ENCODE measurements at places on chromosomes 6 and 20.

DNA sequence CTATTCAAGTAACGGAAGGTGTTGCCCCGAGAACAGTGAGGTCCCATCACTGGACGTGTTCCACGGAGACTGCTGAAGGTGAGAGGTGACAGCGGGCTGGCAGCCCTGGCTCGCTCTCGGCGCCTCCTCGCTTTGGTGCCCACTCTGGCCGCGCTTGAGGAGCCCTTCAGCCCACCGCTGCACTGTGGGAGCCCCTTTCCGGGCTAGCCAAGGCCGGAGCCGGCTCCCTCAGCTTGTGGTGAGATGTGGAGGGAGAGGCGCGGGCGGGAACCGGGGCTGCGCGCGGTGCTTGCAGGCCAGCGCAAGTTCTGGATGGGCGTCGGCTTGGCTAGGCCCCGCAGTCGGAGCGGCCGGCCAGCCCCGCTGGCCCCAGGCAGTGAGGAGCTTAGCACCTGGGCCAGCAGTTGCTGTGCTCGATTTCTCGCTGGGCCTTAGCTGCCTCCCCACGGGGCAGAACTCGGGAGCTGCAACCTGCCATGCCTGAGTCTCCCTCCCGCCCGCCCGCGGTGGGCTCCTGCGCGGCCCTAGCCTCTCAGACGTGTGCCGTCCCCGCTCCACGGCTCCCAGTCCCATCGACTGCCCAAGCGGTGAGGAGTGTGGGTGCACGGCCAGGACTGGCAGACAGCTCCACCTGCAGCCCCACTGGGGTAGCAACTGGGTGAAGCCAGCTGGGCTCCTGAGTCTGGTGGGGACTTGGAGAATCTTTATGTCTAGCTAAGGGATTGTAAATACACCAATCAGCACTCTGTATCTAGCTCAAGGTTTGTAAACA lies 77.6 kb downstream of the RNF182 start:
- no peak for DNase-seq

- DNase-seq = no peak
Measured at GRCh38 chr20:44835661-44836221, 25.4 kb upstream of the RIMS4 start.

- DNase-seq = no peak
Measured at GRCh38 chr20:54112221-54112884, 42.0 kb upstream of the BCAS1 start.

DNA sequence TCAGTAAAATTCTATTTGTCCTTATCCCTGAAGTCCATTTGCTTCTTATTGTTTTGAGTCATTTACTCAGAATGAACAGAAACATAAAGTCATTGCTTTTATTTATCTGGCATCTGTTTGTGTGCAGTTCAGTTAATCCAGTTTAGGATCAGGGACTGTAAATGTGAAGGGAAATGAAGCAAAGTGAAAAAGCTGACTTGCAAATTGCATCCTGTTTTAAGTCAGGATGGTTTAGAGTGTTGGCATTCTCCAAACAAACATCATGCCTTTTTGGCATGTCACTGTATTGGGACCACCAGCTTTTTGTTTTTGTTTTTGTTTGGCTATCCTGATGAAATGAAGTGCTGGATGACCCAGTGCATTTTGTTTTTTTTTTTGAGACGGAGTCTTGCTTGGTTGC lies 100.2 kb upstream of the CLDN20 start:
- no peak for DNase-seq

GRCh38 chr6:64290867-64291266 lies 655.3 kb downstream of the PHF3 start:
- no peak for DNase-seq

GRCh38 chr6:128979071-128979470 lies 96.1 kb downstream of the LAMA2 start:
- DNase-seq = no peak

DNA sequence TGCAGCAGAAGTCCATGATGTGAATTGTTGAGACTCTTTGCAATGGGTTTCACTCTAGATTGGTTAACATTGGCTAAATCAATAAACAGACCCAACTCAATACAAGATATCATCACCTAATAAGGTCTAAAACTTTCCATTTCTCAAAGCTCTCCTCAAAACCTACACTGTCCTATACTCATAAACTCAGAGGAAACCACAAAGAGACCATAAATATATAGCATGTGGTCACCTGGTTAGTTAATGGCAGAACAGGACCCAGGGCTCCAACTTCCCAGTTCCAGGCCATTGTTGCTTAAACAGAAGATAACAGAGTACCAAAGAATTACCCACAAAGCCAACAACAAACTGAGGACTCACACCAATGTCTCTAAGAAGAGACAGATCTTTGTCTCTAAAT lies 12.0 kb downstream of the RTN4IP1 start:
- no peak for DNase-seq

DNA sequence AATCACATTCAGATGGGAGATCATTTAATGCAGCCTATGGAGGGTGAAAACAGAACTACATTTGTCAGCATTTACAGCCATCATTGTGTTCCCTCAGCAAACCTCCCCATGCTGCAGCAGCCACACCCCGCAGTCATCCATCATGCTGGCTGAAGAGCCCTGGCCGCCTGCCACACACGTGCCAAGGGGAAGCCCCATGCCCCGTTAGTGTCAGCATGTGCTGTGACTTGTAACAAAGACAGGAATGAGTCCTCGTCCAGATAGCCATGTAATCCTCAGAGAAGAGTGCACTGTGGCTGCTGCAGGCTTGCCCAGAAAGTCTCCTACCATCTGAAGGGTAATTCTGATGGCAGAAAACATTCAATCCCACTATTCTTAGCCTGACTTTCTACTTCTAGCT lies 1097.8 kb downstream of the KIF16B start:
- DNase-seq = peak; percentile 94

- peak; percentile 77 for DNase-seq
Measured at GRCh38 chr6:44058617-44059358, 68.5 kb downstream of the MRPL14 start.

- no peak for DNase-seq
Measured at GRCh38 chr6:77332915-77333623, 130.2 kb downstream of the HTR1B start.

DNA sequence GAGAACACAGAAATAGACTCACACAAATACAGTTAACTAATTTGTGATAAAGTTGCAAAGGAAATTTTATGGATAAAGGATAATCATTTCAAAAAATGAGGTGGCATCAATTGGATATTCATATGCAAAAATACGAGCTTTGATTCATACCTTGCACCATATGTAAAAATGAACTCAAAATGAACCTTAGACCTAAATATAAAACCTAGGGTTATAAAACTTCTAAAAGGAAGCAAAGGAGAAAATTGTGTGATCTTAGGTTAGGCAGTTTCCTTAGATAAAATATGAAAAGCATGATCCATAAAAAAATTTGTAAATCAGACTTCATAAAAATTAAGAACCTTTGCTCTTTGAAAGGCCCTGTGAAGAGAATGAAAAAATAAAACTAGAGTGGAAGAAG lies 85.5 kb downstream of the F13A1 start:
- DNase-seq = no peak

GRCh38 chr6:43459535-43459934 lies 4.2 kb upstream of the DLK2 start:
- DNase-seq = no peak

DNA sequence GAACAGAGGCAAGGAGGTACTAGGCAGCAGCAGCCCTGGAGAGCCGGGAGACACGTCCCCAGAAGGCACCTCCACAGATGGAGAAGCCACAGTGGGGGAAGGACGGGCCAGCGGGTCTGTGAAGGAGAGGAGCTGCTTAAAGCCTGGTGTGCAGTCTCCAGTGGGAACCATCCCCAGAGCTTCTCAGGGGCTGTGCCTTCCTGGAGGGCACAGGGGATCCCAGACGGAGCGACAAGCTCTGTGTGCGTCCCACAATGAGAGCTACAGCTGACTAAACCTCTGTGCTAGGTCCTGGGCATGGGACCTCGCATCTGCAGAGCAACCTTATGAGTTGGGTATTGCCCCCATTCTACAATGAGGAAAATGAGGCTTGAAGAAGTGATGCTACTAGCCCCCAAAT lies 50.7 kb downstream of the EZR start:
- no peak for DNase-seq

DNA sequence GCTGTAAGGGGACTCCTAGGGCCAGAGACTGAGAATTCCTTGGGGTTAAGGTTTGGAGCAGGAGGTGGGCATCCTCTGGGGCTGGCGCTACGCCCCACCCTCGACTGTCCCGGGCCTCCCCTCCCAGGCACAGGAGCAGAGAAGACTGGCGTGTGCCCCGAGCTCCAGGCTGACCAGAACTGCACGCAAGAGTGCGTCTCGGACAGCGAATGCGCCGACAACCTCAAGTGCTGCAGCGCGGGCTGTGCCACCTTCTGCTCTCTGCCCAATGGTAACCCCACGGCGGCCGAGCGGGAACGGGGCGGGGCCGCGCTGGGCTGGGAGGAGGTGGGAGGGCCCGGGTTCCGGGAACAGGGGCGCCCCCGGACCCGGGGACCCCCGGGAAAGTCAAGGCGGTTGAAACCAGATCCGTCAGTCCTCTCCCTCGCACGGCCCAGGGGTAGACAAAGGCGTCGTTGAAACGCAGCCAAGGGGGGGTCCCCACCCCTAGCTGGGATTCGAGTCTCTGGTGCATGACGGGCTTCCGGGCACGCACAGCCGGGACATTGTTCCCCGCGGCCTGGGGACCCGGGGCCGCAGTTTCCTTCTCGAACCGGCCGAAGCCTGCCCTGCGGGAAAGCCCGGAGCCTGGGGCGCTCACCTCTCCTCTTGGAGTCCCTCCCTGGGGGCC lies 844 bp downstream of the WFDC2 start:
- peak; percentile 59 for DNase-seq

GRCh38 chr6:37700620-37700973 lies 2.9 kb upstream of the MDGA1 start:
- DNase-seq = no peak

DNA sequence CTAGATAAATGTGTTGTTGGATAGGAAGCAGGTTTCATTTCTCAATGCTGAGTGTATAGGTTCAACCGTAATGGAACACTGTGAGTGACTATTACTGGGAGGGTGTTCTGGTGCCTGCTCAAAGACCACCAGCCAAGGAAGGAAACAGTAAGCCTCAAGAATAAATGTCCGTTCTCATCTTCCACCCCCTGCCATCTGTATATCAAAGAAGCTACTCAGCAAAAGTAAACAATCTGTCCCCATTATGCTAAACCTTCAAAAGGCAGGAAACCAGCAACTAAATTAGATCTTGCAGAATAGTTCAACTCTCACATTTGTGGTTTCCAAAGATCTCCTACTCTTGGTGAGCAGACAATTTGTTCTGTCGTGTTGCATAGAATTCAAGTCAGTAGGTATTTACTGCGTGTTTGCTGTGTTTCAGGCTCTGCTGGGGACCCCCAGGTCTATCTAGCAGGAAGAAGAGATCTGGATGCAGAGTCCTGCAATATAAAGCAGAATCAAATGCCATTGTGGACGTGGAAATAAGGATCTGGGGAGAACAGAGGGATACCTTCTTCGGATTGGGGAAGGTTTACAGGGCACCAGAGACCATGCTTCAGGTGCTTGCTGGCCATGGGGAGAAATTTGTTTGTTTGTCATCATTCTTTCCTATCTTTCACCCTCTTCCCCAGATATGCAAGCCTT lies 87.3 kb downstream of the SCML4 start:
- no peak for DNase-seq

DNA sequence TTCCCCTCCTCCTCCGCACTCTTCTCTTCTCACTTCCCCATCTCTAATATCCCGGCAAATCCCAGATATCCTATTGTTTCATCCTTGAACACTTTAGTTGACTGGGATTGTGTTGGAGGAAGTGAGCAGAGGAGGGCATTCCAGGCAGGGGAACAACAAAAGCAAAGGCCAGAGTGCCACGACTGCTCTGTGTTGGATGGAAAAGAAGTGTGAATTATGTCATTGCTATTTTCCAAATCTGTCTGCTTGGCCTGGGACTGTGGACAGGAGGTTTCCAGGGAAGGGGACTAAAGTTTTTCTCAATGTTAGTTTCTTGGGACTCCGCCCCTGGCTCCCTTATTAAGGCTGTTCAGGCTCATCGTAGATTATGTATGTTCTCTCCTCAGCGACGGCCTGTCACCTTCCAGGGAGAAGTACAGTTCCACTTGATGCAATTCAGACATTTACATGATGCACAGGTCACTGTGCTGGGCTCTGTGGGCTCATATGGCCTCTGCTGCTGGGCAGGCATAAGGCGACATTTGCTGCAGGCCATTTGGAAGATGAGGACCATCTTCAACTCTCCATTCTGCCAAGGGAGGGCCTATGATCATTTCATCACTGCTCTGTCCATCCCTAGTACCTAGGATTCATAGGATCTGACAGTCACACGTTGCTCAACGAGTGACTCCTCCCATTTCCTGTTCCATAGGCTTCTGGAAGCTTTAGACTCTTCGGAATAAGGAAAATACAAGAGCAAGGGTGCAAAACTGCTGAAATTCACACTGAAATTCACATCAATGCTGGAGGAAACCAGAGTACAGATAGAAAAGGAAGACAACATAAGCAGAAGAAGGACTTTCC lies 99.1 kb upstream of the KCNK16 start:
- no peak for DNase-seq

DNA sequence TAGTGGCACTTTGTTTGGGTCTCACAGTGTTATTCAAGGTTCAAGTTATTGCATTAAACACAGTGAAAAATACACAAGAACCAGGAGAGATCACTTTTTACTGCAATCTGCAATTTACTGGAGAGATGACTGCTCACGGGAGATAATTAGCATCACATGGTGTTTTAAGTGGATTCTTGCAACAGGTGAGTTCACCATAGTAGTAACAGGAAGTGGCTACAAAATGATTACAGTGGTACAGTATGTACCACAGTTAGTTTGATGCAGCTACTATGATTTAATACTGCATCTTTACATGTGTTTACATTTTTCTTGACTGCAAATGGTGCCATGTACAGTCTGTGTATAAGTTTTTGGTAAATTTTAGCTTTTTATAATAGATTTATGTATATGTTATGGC lies 96.5 kb upstream of the SCP2D1 start:
- no peak for DNase-seq

DNA sequence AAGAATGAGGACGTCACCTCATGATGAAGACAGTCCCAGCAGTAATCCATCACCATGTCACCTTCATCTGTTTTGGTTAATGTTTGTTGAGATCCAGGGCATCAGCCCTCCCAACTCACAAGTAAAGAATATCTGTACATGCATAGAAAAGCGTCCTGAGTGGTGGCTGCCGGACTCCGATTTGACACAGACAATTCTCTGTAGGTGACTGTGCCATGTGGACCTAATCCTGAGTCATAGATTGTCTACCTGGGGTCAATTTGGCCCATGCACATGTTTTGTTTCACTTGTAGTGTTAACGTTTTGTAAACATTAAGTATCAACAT lies 168.4 kb upstream of the UST start:
- no peak for DNase-seq
